ENCODE measurements at places on chromosomes 4 and X. TPM values are rescaled to one million over a fixed set of nuclear protein-coding genes. Genes with fewer than 3 reads are reported as not detected.

Gene SMR3B
- not detected for polyA plus RNA-seq

Gene PDGFRA
- 2.6 TPM for polyA plus RNA-seq

Gene DUSP9
- polyA plus RNA-seq, result not detected

GRCh38 chr4:174658246-174658645 lies 136.0 kb upstream of the HPGD start:
- DNase-seq, result no peak

DNA sequence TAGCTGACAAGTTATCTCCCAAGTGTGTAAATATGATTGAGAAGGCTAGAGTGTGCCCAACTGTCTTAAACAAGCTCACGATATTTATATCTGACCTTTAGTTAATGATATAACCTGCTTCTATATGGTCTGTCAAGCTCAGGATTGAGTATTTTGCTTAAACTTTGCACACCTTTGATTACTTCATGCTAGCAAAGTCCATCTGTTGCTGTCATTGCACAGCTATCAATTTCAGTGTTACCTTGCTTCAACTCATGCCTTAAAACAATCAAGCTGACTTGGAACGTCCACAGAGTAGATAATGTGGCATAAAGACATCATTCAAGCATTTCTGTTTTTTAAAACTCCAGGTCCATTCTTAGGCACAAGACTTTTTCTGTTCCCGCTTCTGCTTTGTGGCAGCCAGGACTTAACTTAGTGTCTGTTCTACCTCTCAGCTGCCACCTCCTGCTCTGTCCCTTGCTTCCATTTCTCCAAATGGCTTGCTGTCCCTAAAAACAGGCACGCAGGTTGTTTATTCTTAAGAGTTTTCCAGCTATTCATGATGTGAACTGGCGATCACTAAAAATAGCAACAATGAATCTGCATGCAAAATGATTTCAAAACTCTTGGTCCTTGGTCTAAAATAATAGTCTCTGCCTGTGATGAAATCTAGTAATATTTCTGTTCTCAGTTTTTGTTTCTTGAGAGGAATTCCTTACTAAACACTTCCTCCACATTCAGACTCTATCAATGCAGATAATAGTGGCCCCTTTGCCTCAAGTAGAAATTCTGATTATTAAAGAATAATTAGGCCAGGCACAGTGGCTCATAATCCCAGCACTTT lies 16.3 kb upstream of the NEIL3 start:
- no peak for DNase-seq

- no peak for DNase-seq
These were observed 210.7 kb upstream of the PRPS2 start for GRCh38 chrX:12580548-12580947.

Data from pancreas (tissue), 10 donors.